Stimulated activated CD4-positive, alpha-beta T cell treated with anti-CD3 and anti-CD28 coated beads, Interleukin-1b, Interleukin-23, amount 100 ng/mL, for 1 hour (primary cell): ENCODE measurements at places on chromosomes 7 and 10.

- no peak for DNase-seq
These were observed 65.5 kb downstream of the RALA start for GRCh38 chr7:39688611-39689480.

DNA sequence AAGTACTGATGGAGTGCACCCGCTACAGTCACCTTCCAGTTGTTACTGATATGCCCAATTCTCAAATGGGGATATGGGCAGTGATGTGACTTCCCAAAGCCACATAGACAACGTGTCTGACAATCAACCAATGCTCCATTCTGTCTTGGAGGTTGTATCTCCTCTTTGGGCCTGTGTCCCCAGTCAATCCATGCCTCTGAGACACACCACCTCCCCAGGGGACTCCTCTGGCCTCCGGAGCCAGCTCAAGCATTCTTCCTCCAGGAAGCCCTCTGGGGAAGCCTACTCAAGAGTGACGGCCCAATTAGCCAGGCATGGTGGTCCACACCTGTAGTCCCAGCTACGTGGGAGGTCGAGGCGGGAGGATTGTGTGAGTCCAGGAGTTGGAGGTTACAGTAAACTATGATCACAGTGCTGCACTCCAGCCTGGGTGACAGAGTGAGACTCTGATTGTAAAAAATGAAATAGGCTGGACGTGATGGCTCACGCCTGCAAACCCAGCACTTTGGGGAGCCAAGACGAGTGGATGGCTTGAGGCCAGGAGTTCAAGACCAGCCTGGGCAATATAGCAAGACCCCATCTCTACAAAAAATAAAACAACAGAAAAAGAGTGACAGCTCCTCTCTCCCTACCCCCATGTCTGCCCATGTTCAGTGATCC is 99.5 kb upstream of the TNRC18 start:
- DNase-seq, result no peak

- DNase-seq, result no peak
These were observed 530.3 kb downstream of the NXPH1 start for GRCh38 chr7:8963722-8964121.

DNA sequence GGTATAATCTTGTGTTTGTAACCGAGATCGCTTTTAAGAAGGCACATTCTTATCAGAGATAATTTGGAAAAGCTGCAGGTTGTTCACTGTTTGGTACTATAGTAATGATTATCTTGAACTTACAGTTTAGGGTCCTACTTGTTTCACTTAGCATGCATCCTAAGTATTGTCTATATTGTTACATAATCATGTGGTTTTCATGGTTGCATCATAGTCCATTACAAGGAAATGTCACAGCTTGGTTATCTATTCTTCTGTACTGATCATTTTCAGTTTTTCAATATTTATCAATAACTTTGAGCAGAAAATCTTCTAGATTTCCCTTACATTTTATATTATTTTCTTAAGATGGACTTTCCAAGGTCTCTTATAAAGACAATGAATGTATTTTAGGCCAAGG is 116.3 kb downstream of the PLPP4 start:
- no peak for DNase-seq
